ENCODE measurements at places on chromosomes 16 and 17.

- no peak for DNase-seq
Observed at GRCh38 chr16:15885560-15886001, 2.8 kb downstream of the CEP20 start.

GRCh38 chr17:61250335-61250890 is 149.2 kb upstream of the TBX2 start:
- no peak for DNase-seq

DNA sequence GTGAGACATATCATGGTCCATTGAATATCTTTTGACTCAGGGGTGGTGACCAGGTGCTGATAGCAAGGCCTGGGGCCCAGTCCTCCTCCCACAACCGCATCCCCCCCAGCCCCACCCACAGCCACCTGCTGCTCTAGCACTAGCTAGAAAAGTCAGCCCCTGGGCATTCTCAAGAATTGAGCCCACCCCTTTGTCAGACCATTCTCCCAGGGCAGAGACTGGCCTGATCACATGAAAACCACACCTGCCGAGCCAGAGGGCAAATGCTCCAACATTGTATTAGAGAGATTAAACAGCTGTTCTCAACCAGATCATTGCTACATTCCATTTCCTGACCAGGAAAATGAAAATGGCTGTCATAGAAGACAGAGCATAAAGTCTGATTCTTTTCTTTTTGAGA is 62.4 kb downstream of the RAB11FIP4 start:
- no peak for DNase-seq

GRCh38 chr16:56686758-56687157 is 4.5 kb downstream of the MT1X start:
- no peak for DNase-seq

GRCh38 chr17:63071797-63072196 is 105.8 kb downstream of the TANC2 start:
- no peak for DNase-seq

DNA sequence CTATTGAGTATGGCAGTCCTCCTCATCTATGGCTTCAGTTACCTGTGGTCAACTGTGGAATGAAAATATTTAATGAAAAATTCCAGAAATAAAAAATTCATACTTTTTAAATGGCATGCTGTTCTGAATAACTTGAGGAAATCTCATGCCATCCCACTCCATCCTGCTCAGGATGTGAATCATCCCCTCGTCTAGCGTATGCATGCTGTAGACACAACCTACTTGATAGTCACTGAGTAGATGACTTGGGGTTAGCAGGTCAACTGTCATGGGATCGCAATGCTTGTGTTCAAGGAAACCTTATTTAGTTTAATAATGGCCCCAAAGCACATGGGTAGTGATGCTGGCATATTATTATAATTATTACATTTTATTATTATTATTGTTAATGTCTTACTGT is 4.8 kb upstream of the VAC14 start:
- DNase-seq: no peak
